Activated CD8-positive, alpha-beta memory T cell treated with anti-CD3 and anti-CD28 coated beads, Interleukin-2, amount 10 ng/mL, durations not matched to agents 7 days and 5 days (primary cell): ENCODE measurements at places on chromosomes 2 and 18.

DNA sequence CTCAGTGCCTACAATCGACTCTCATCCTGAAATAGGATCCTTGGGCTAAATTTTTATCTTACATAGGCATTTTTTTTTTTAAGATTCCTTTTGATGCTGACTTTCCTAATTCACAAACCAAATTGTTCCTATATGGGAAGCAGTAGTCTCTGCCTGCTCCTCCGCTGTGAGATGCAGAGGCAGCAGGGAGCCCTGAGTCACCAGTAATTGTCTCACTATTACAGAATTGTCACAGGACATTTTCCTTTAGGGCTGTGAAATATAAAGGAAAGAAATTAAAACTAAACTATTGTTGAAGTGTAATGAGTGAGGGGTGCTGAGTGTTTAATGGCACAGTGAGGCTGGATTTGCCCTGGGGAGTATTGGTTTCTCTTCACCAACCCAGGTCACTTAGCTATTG lies 63.8 kb downstream of the MYO3B start:
- no peak for DNase-seq

GRCh38 chr2:135791418-135792190 lies 45.4 kb downstream of the LCT start:
- no peak for DNase-seq

GRCh38 chr2:82790206-82791021 lies 1668.7 kb downstream of the SUCLG1 start:
- DNase-seq = no peak

- no peak for DNase-seq
Measured at GRCh38 chr18:10037181-10037580, 123.4 kb downstream of the VAPA start.

GRCh38 chr2:52520644-52521043 lies 1247.0 kb upstream of the CHAC2 start:
- DNase-seq = no peak

DNA sequence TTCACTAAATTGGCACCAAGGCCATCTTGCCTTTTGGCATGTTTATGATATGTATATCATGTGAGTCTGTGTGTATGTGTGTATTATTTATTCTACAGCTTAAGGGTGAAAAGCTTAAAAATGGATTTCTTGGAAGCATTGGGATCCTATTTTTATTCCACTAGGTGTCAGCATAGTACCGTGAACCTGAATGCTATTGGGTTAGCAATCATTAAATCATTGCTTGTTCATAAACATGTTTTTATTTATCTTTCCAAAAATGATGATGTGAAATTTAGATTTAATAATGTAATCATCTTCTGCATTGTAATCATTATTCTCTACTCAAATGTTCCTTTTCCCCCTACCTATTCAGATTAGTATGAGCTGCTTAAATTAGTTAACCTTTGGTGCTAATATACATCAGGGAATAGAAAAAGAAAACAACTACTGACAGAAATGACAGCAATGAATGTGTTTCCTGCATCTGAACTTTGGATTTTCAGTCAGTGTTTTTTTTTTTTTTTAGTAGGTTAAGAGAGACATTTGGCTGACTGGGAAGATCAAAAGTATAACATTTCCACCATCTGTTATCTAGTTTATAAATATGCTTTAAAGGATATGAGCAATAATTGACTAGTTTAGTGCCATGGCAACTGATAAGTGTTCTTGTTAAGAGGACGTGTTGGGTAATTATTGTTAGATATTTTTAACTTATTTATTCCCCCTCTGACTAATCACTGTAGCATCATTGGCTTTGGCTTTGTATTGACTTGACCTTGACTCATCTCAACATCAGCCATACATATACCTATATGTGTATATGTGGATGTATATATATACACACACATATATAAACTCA lies 14.1 kb upstream of the ZSWIM2 start:
- no peak for DNase-seq

DNA sequence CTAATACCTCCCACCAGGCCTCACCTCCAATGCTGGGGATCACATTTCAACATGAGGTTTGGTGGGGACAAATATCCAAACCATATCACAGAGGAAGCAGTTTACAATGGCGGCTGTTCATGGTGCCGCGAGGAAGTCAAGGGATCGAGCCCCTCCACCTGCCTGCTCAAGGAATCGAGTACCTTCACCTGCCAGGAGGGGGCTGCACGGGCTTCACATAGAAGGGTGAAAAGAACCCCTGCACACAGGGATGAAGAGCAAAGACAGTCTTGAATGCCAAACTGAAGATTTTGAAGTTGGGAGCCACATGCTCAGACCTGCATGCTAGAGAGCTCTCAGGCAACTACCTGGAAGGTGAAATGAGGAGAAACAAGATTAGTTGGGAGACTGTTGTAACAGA lies 110.3 kb downstream of the KCNF1 start:
- DNase-seq = no peak

DNA sequence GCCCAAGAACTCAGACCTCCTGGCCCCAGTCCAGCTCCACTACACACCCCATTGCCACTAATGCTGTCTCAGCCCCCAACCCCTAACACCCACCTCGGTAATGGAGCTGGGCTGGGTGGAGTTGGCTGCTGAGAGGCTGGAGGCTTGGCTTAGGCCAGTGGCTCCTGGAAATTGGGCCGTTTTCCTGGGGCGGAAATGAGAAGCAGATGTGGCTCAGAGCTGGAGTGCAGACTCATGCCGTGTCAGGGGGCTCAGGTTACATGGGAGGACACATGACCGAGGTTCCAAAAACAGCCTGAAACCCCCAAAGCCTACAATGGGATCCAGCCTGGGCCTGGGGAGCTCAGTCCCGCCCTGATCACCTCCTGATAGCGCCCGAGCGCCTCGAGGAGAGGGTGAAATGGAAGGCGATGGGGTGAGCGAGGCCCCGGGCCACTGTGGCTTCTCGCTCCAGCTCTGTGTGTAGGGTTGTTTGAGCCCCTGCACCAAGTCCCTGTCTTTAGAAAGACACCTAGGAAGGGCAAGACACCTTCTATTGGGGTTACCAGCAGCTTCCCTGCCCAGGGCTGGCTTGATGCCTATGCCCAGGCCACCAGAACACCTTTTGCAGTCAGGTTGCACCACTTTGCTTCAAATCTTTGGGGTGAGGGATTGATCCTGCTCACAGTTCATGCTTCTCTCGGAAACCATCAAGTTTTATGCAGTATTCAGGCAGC lies 175.7 kb upstream of the HAAO start:
- DNase-seq = no peak

DNA sequence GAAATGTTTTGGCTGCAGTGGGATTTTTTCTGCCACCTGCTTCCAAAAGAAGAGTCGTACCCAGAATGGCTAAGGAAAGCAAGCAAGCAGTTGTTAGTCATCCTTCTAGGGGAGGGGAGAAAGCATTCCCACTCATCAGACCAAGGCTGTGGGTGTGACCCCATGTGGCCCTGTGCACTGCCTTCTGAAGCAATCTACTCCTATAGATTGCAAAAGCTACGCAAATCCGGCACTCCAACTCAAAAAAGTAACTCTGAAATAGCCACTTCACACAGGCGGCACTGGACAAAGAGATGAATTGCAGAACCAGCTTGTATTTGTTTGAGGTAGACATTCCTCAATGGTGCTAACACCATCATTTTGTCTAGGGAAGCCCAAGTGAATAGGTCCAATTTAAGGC lies 44.3 kb downstream of the ST3GAL5 start:
- DNase-seq = no peak

- DNase-seq = no peak
Measured at GRCh38 chr2:112339986-112340385, 64.6 kb downstream of the ZC3H6 start.

DNA sequence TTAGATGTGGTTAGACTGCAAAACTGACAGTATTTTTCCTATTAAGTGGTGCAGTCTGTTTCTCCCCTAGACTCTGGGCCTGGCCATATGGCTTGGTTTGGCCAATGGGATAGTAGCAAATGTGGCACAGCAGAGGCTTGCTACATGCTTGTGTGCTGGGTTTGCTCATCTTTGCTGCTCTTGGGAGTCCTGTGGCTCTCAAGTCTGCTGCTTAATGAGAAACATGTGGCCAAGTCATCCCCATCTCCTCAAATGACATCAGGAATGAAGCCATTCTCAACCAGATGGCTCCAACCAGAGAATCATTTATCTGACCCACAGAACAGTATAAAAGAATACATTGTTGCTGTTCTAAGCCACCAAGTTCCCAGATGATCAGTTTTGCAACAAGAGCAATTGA lies 57.1 kb upstream of the PAX3 start:
- no peak for DNase-seq

- DNase-seq = no peak
Measured at GRCh38 chr2:58006256-58006951, 40.2 kb upstream of the VRK2 start.

DNA sequence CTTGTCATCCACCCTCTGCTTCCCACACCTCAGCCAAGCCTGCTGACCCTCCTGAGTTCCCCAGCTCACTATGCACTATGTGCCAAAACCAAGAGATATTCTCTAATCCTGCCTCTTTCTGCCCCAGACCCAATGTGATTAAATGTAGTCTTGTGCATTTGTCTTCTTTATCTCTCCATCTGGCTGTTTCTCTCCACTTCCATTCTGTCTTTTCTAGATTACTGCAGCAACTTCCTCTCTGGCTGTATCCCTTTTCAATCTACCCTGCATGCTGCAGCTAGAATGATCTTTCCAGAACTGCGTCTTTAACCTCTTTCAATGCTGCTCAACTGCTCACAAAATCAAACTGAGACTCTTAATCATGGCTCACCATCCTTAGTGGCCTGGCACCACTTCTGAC lies 164.1 kb downstream of the GALNT14 start:
- DNase-seq = no peak

- no peak for DNase-seq
Measured at GRCh38 chr2:126536605-126537200, 119.3 kb upstream of the GYPC start.

DNA sequence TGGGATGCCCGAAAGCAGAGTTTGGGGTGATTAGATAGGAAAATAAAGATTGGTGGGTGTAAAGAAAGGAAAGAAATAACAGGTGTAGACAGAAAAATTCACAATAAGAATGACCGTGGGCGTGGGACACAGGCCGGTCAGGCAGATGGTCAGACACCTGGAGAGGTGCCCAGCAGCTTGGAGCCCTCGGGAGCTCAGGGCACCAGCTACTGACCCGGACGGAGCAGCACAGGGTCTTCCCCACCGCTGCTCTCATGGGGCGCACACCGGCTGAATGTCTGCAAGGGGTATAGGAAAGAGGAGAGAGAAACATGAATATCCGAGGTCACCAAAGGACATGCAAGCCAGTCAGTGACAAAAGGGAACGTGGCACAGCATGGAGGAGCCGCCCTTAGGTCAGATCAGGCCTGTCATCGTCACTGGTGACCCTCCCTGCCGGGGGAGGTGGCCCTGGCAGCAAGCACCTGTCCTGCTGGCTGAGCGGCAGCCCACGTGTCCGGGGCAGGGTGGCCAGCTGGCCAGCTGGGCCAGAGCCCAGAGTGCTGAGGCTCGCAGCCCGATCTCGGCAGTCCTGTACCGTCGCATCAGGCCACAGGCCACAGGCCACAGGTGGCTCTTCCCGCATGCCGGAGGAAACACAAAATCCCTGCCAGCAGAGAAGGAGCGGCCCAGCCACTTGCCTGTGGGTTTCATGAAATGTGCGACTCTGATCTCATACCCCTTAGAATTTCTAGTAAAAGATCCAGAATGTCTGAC lies 112.0 kb upstream of the NDUFV2 start:
- DNase-seq = no peak

DNA sequence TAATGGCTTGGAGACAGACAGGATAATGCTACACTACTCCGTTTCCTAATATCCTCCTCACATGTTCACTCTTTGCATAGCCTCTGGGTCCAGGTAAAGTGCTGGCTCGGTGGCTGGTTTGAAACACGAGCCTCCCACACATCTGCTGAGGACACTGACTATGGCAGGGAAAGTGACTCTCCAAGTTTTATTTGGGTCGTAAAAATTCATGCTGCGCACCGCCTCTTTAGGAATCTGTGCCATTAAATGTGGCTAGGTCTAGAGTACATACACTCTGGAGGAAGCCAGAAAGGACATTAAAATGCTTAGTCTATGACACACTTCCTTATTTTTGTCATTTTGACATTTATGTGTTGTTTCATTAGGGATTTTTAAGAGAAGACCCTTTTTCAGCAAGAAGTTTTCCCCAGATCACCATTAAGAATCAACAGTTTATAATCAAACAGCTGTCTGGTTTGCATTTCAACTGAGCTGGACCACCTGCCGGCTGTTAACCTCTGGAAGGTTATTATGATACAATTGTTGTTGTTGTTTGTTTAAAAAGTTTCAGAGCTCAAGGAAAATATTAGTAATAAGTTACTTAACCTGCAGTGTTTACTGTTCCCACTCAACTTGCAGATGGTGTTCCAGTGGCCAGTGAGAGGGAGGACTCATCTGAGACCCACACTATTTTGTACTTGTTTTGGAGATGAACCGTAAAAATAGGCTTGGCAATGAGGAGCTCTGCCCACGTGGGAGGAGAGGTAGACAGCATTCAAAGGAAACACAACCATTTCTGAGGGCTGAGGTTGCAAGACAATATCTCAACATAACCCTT lies 443.3 kb upstream of the MEIS1 start:
- no peak for DNase-seq

DNA sequence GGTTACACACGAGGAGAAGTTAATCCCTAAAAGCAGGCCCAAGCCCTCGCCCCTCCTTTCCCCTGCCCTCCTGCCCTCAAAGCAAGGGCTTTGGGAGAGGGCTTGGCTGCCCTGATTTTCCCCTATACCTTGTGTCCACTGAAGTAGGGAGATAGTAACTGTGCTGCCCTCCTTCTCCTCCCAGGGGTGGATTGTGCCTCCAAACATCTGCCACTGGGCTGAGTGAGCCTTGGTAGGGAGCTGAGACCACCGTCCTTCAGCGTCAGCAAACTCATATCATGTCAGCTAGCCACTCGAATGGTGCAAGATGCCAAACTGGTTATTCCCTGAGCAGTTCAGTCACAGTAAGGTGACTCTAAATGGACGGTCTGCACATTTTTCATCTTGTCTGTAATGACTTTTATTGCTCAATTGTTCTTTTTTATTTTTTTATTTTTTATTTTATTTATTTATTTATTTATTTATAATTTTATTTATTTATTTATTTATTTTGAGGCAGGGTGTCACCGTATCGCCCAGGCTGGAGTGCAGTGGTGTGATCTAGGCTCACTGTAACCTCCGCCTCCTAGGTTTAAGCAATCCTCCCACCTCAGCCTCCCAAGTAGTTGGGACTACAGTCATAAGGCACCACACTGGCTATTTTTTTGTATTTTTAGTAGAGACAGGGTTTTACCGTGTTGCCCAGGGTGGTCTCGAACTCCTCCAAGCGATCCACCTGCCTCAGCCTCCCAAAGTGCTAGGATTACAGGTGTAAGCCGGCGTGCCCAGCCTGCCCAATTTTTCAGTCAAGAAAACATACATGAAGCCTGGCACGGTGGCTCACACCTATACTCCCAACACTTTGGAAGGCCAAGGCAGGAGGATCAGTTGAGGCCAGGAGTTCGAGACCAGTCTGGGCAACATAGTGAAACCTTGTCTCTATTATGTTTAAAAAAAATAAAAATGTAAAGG lies 8.7 kb downstream of the PCBP1 start:
- no peak for DNase-seq
